ENCODE measurements at places on chromosomes 13 and 19.

DNA sequence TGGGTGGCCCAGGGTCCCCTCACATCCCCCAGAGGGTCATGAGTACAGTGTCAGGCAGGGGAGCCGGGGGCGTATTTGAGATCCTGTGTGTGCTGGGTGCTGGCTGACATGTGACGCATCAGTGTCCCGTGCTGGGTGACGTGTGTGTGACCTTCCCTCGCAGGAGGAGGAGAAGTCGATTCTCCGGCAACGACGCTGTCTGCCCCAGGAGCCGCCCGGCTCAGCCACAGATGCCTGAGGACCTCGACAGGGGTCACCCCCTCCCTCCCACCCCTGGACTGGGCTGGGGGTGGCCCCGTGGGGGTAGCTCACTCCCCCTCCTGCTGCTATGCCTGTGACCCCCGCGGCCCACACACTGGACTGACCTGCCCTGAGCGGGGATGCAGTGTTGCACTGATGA is 25.8 kb downstream of the PNPLA6 start:
- DNase-seq, result no peak

- DNase-seq, result no peak
These were observed 152.7 kb downstream of the KCNRG start for GRCh38 chr13:50167967-50168366.

- DNase-seq, result no peak
These were observed 2.0 kb downstream of the FARP1 start for GRCh38 chr13:98144801-98145350.

GRCh38 chr19:4981681-4981958 is 12.7 kb downstream of the KDM4B start:
- no peak for DNase-seq

DNA sequence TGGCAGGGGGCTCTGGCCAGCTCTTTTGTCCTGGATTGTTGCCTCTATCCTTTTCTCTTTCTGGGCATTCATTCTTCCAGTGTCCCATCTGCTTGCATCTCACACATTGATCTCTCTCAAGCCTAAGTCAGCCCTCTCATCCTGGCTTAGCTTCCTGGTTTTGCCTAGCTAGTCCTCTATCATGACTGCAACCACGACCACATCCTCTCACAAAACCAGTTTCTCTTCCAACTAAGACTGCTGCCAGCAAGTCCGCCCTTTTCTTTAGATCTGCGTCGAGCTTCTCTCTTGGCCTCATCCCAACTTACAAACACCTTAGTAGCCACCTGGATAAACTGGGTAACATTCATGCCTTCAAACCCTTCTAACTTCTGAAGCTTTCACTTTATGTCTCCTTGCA is 212.2 kb upstream of the HTR2A start:
- no peak for DNase-seq

- no peak for DNase-seq
These were observed 5.7 kb upstream of the THSD1 start for GRCh38 chr13:52411629-52412028.
